ENCODE measurements at places on chromosomes 6 and 20.

GRCh38 chr6:21587961-21588480 is 5.5 kb upstream of the SOX4 start:
- peak; percentile 80 for DNase-seq

- DNase-seq, result no peak
Measured at GRCh38 chr6:77633993-77634715, 18.7 kb upstream of the MEI4 start.

- DNase-seq, result no peak
Measured at GRCh38 chr20:63544958-63545516, 2.5 kb downstream of the SRMS start.

DNA sequence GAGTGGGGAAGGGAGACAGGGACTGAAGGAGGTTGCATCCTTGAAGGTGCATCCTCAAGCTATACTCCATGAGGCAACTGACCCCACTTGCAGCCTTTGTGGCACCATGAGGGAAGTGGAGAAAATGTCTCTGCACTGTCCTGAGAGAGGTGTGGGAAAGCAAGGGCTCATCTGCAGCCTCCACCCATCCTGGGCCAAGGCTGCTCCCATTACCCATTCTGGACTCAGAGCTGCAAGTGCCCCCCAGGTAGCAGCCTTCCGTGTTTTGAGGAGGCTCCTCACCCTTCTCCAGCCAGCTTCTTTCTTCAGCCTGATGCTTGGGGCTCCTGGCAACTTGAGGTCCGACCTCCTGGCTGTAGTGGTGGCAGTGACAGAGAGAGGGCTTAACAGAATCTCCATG is 294.6 kb downstream of the CDH26 start:
- no peak for DNase-seq

- DNase-seq, result peak; percentile 93
Measured at GRCh38 chr6:15817100-15817499, 154.3 kb upstream of the DTNBP1 start.

- no peak for DNase-seq
Measured at GRCh38 chr6:127341471-127342202, 1.8 kb downstream of the ECHDC1 start.

DNA sequence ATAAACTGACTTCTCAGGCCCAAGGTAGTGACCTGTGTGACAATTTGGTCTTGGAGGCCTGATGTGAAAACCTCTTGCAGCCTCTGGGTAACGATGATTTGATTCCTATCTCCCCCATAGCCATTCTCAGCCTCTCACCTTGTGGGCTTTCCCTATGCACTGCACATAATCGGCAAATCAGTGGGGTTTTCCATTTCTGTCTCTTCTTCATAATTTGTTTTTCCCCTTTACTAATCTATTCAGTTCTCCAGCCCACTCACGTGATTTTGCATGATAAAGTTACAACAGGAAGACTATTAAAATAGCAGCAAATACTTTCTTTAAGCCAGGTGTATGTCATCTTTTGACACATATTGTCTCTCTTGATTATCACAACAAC is 893.7 kb downstream of the TFAP2A start:
- no peak for DNase-seq

GRCh38 chr6:2186516-2186915 is 58.9 kb downstream of the GMDS start:
- no peak for DNase-seq

DNA sequence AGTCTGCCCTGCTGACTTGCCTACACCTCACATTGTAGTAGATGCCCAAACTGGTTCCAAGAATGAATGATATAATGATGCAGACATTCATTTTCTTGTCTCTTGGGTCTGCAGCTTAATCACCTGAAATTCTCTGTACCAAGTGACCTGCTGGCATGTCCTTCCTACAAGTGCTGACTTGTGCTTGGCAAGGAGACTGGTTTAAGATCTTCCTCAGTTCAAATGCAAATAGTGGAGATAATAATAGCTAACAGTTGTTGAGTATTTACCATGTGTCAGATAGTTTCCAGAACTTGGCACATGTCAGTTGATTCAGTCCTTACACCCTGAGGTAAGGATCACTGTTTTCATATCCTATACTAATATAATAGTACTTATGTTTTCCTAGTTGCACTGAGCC is 223.4 kb downstream of the SLC24A3 start:
- DNase-seq, result no peak

GRCh38 chr20:47605673-47606413 is 104.2 kb downstream of the NCOA3 start:
- no peak for DNase-seq

- DNase-seq, result no peak
Measured at GRCh38 chr6:26272171-26272637, 92.8 kb upstream of the BTN3A2 start.

GRCh38 chr6:158457131-158457530 is 102.8 kb upstream of the TMEM181 start:
- DNase-seq, result no peak

DNA sequence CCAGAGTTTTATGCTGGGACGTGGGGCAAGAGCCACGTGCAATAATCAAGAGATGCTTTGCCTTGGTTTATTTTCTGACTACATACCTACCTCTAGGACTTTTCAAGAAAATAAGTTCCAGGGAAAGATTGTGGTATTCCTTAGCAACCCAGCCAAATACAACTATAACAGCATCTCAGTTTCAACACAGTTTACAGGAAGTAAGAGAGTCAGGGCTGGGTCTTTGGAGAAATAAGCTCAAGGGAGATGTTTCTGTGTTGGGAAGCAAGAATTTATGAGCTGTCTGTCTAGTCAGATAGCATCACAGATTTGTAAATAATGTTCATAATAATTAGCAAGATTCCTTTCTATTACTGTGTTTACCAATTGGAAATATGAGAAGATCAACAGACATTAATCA is 35.1 kb downstream of the MAP3K5 start:
- DNase-seq, result no peak

DNA sequence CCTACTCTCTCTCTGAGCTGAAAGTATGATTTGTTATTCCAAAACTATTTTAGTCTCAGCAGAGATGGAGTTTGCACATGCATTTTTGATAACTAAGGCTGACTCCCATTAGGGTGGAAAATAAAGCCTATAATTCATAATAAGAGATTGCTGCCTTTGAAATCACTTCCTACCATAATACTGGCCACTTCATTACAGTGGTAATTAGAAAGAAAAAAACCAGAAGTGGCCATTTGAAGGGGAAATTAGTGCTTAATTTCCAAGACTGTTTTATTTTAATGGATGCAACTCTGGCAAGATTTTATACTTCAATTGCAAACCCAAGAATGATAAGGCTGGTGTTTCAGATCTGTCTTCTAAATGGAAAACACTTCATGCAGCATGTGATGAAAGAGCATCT is 43.4 kb downstream of the SLC35B3 start:
- no peak for DNase-seq

DNA sequence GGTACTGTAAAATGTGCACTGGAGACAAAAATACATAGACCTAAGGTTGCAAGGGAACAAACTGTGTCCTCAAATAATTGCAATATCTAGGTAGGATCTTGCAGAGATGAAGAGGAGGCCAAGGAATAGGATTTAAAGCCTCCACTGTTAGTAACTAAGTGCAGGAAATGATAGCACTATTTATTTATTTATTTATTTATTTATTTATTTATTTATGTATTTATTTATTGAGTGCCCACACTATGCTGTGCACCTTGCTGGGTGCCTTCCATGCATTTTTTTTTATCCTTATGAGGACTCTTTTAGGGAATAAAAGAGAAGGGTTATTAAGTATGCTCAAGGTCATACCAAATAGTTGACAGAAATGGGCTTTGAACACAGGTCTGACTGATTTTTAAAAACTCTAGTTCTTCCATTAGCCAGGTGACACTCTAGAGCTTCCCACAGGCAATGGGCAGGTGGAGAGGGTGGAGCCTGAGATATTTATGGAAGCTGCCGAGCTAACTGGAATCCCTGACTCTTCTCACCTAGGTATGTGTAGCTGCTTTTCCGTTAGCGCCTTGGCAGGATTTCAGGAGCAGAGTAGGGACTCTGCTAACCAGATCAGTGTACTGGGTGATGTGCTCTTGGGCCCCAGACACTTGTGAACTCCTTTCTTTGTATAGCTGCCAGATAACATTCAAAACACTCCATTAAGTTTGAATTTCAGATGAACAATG is 12.8 kb upstream of the NUP153 start:
- no peak for DNase-seq

DNA sequence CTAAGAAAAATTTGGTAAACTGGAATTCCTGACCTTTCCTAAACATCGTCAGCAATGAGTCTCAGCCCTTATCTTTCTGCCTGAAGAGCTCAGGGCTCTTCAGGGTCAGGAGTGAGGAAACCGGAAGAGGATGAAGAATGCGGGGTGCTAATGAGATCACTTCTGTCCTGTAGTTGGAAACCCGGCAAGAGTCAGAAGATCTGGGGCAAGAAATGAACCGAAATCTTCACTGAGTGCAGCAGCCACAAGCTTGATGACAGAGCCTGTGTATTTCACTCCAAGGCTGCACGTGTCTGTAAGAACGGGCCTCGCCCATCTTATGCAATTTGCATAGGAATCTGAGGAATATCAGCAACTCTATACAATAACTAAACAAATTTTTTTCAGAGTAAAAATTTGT is 60.4 kb upstream of the QKI start:
- no peak for DNase-seq

DNA sequence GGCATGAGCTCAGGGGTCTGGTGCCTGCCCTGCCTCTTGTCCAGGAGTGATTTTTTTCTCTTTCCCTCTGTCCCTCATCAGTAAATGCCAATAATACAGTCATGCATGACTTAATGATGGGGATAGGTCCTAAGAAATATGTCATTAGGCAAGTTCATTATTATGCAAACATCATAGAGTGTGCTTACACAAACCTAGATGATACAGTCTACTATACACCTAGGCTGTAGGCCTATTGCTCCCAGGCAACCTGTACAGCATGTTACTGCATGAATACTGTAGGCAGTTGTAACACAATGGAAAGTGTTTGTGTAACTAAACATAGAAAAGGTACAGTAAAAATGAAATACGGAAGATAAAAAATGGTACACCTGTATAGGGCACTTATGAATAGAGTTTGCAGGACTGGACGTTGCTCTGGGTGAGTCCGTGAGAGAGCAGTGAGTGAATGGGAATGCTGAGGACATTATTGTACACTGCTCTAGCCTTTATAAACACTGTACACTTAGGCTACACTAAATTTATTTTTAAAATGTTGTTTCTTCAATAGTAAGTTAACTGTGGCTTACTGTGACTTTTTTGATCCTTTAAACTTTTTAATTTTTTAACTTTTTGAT is 22.1 kb downstream of the PBOV1 start:
- no peak for DNase-seq

DNA sequence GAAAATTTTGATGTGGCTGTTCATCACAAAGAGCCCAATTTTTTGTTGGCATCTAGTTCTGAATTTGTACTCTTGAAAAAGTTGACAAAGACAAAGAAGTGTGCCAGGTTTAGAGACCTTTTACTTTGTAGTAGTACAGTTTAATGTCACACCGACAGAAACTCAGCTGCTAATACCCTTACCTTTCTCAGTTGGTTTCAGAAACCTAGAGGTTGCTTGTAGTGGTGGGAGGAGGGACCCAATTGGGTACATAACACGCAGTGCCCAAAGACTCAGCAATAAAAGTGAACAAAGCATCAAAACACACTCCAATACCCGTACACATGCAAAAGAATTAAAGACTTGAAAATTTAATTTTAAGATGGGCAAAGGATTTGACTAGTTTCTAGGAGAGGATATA is 203.7 kb downstream of the CDKAL1 start:
- DNase-seq, result no peak
